ENCODE measurements at places on chromosomes 12 and 14.

DNA sequence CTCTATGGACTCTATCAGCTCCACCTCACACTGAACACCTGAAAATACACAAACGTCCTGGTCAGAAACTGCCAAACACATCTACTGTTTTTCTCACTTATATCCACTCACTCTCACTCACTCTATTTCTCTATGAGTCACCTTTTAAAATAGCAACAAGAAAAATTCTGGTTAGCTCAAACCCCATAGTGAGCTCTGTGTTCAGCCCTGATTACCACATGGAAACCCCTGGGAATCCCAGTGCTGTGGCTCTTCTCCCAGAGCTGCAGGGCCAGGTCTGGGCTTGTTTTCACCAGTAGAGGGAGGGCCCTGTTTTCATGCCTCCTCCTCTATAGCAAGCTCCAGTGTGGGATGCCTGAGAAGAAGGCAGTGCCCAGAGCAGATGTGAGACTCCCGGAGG lies 1126.1 kb downstream of the TMEM121 start:
- DNase-seq = no peak

- DNase-seq = peak; percentile 50
Observed at GRCh38 chr12:118055144-118055557, 5.8 kb downstream of the WSB2 start.

DNA sequence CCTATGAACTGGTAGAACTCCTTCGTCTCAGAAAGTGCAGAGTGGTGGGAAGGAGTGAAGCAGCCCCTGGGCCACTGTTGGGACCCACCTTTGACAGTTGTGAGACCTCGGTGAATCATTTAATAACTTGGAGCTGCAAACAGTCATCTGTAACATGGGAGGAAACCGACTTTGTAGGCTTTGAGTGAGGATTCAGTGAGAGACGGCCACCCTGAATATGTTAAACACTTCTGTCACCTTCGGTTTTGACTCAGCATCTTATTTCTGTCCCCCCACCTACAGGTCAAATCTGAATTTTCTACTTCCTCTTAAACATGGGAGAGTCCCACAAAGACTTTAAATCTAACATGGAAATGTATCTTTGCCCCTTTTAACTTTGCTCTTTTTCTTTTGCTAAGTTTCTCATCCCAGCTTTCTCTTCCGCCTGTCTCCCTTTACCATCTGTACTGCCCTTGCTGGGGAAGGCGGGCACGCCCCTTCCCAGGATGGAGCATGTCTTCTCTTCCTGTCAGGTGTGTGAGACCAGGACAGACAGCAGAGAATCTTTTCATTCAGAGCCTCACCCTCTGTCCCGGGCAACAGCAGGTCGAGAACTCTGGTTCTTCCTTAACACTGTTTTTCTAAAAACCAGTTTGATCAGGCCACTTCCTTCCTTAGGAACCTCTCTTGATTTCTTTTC lies 37.1 kb downstream of the ZC3H14 start:
- DNase-seq = no peak

DNA sequence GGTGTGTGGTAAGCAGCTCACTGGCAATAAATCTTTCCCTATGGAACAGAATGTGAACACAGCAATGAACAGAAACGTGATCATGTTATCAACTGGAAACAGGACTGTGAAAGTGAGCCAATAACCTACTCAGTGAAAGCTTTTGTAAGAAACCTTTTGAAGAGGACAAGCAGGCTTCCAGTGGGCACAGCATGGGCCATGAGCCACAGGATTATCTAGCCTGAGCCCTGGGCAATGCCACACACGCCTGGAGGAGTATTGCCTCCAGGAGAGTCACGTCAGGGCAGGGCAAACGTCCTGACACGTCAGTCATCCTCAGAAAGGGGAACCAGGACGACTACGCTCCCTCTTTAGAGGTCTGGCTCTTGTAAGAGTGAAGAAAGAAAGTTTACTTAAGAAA lies 32.3 kb downstream of the NRDE2 start:
- no peak for DNase-seq

GRCh38 chr14:65164068-65164824 lies 61.9 kb upstream of the MAX start:
- DNase-seq = peak; percentile 17

DNA sequence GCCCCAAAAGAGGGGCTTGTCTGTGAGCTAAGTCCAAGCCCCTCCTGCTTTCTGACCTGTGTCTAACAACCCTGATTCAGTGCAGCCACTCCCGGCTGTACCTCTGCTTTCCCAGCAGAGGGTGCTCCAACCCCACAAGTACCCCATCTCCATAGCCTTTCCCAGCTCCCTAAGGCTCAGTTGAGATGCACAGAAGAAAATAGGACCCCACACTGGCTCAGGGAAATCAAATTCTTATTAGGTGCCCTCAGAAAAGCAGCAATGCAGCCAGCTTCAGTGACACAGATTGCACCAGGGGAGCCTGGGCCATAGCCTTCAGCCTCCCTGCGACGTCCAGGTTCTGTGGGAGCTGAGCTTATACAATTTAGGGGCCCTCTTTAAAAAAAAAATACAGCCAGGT lies 49.9 kb downstream of the LRRC74A start:
- peak; percentile 32 for DNase-seq

DNA sequence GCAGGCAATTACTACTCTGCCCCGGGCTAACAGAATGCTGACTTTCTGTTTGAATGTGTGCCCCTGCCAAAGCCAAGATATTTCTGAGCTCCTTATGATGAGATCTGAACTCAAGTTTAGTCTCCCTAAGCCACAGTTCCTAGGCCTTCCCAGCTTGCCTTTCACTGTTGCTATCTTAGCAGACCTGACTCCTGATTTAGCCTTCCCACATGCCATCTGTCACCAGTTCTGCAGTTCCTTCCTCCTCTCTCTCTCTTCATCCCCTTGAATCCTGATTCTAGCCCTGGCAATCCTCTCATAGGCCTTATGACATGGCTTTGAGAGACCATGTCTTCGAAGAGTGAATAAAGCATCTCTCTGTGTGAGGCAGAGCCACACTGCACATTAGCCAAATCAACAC lies 12.5 kb upstream of the SAMD4A start:
- DNase-seq = no peak

DNA sequence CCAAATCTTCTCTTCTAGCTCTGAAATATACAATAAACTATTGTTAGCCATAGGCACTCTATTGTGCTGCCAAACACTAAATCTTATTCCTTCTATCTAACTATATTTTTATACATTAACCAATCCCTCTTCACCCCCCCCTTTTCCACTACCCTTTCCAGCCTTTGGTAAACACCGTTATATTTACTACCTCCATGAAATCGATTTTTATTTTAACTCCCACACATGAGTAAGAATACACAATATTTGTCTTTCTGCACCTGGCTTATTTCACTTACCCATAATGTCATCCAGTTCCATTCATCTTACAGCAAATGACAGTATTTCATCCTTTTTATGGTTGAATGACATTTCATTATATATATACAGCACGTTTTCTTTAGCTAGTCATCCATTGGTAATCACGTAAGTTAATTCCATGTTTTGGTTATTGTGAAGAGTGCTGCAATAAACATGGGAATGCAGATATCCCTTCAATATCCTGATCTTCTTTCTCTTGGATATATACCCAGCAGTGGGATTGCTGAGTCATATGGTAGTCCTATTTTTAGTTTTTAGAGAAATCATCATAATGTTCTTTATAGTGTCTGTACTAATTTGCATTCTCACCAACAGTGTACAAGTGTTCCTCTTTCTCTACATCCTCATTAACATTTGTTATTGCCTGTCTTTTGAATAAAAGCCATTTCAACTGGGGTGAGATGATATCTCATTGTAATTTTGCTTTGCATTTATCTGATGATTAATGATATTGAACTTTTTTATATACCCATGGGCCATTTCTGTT lies 34.2 kb upstream of the PLBD1 start:
- DNase-seq = no peak

DNA sequence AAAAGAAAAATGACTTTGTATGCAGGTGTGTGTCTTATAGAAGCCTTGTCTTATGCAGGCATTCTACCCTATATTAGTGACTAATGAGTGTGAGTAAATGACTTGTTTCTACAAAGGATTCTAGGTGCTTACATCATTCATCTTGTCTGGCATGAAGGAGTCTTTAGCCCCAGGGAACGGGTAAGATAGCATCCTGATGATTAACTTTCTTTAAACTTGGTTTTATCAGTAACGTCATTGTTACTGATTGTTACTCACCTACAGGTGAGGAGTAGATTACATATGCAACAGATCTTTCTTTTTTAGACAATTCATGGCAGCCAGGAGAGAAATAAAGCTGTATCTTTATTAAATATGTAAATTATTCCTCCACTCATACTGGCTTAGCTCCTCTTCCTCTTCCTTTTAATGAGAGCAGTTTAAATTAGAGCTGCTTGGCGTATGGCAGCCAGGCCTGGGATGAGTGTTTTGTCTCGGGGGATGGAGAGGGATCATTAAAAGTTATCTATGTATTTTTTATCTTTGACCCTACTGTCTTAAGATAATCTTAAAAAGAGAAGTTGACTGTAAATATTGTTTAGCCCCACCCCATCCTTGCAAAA lies 57.2 kb upstream of the ATP2A2 start:
- no peak for DNase-seq

GRCh38 chr12:100248886-100249285 lies 18.0 kb downstream of the DEPDC4 start:
- no peak for DNase-seq

DNA sequence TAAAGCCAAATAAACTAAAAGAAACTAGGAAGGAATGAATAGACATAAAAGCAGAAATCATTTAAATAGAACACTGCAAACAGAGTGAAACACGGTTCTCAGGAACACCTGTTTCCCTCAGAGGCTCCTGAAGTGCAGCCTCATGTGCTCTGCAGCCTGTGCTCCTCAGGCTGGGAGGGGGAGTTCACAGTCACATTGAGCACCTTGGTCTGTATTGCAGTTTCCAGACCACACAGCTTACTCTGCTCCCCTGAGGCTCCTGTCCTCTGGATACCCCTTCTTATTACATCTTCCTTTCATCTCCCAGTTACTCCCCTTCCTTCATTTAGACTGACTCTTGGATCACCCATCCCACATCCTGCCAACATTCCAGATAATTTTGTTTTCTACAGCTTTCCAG lies 49.7 kb upstream of the DCD start:
- DNase-seq = no peak

DNA sequence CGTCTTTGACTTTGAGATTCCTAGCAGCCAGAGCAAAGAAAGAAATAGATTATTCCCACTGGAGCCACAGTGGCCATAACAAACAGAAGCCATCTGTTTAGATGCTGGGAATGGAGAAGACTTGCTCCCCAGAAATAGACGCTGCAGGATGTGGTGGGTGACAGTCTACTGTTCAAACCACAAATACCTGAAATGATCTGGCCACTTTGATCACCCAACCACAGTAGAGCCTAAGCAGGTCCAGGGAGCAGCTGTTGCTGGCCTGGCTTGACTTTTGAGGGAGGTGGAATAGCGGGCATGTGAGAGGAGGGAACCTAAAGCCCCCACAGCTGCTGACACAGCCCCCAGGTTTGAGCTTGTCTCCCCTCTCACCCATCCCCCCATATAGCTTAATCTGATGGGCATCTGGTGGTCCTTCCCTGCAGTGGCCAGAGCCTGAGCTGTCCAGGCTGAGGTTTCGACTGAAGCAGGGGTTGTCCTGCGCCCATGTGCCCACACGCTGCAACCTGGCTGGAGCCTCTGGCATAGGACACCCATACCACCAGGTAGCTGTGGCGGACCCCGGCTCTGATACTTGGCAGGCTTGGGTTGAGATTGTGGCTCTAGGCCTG lies 38.7 kb downstream of the SH2B3 start:
- DNase-seq = no peak

GRCh38 chr12:104510873-104511440 lies 54.2 kb downstream of the CHST11 start:
- DNase-seq = no peak

DNA sequence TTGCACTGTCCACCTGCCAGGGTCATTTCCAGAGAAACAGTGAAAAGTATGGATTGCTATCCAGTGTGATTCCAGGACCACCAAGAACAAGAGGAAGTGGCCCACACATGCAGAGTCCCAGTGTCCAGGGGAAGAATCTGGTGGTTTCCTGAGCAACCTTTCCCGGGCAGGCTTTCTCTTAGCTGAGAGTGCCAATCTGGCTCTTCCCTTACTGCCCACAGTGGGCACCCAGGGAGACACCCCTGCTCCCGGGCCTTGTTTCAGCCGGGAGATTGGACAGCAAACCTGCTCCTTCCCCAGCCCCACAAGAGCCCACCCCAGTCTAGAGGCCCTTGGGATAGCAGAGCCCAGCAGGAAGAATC lies 62.1 kb downstream of the VWF start:
- DNase-seq = no peak

GRCh38 chr12:47995981-47996401 lies 8.3 kb downstream of the COL2A1 start:
- no peak for DNase-seq

DNA sequence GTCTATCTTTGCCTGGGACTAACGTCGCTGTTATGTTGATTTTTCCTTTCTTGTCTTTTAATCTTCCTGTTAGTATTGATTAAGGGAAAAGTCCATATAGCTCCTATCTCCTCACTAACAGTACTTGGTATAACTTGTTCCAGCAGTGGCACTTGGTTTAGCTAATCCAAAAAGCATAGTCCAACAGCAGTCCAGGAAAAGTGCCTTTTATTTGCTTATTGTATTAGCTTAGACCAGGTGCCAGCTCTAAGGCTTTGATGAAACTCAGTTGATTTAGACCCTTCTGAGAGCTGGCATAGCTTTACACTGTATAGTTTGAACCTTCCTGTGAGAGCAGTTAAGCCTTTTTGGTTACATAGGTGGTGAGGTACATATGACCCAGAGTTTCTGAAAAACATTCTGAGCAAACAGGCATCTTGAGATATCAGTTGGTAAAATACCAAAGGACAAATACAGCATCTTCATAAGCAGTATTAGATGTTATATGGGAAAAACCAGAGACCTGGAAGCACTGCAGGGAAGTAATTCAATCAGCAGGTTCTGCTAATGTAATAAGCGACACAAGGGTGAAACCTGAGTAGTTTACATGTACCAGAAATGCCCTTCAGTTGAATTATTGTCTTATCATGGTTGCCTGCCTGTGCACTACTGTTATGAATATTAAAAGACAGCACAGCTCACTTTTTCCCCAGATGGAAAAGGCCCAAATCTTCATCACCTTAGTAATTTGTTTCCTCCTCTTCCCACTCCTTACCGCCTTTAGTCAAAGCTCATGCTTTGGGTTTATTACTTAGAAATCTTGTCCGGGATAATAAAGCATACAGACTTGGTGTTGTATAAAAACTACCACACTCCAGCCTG lies 13.0 kb downstream of the PELI2 start:
- DNase-seq = no peak

- no peak for DNase-seq
Observed at GRCh38 chr12:38385486-38385885, 68.9 kb downstream of the ALG10B start.

GRCh38 chr14:34452258-34452822 lies 9.7 kb downstream of the SPTSSA start:
- no peak for DNase-seq

DNA sequence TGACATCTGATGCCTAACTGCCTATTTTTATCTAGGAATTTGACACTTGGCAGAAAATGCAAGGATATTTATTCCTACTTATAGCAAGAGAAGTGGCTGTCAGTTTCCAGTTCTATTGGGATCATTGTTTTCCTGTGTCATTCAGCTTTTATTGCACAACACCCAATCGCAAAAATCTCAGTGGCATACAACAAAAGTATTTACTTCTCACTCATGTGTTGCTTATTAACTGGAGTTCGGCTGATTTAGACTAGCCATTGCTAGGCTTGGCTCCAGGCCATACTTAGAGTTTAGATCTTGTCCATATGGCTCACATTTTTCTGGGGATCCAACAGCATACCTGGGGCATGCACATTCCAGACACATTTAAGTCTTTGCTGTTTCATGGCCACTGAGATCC lies 218.6 kb upstream of the SYT1 start:
- no peak for DNase-seq

Data from activated T-cell treated with anti-CD3 and anti-CD28 coated beads for 4 hours (primary cell).